ENCODE measurements at places on chromosomes 12 and 14.

DNA sequence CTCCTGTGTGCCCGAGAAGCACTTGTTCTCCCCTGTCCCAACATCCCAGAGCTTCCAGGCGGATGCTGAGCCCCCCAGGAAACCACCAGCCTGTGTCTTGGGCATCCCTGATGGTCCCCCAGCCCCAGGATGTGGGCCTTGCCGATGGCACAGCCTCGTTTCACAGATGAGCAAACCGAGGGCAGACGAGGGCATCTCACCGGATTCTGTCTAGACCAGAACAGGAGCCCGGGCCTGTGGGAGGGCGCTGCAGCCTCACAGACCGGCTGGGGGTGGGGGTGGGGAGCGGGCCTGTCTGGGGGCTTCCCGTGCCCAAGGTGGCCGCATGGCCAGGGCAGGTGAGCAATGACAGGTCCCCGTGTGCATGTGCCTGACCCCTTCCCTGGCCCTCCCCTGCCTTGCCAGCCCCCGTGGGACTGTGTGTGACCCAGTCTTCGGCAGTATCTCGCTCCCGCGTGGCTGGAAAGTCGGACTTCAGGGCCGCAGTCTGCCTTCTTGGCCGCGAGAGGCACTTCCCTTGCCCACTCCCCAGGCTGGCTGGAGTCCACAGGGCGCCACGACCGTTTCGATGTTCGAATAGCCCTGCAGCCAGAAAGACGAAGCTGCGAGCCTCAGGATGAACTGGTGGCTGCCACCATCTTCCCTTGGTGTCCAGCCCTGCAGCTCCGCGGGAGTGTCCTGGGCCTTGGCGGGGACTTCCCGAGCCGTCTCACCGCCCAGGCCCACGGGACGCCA, 8.9 kb downstream of the RFLNA start:
- no peak for DNase-seq

- DNase-seq, result no peak
These were observed 196.2 kb downstream of the CACNA1C start for GRCh38 chr12:2248901-2249381.

DNA sequence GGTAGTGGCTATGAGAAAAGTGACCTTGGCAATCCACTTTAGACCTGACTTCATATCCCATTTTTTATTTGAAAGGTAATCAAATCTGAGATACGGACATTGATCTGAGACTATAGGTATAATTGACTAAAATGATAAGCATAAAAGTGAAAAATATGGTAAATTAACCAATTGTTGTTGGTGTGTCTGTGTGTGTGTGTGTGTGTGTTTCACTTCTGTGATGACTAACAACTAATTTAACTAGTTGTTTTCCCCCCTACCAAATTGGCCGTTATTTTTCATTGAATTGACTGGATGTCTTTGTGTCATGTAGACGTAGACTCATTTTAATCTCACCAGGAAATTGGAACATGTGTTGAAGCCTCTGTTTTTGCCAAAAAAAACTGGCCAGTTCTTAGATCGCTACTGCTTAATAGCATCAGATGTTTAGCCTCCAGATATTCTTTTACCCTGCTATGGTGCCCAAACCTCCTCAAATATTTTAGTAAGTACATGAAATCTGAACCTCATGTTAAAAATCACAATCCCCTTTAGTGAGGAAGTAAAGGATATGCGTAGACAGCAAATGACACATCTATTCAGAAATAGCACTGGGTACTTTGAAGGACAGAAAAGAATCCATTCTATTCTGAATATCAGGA, 395.0 kb downstream of the EGLN3 start:
- no peak for DNase-seq

DNA sequence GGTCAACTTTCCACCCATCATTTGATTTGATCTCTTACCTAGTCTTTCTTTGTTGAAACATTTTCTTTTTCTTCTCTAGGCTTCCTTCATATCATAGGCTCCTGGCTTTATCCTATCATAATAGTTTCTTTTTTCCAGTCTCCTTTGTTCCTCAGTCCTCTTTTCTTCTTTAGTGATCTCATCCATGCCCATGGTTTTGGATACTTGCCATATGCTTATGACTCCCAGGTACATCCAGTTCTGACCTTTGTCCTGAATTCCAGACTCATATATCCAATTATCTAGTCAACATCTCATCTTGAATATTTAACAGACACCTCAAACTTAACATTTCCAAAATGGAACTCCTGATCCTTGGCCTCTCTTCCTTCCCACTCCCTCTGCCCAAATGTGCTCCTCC, 36.1 kb upstream of the KRAS start:
- DNase-seq, result no peak

DNA sequence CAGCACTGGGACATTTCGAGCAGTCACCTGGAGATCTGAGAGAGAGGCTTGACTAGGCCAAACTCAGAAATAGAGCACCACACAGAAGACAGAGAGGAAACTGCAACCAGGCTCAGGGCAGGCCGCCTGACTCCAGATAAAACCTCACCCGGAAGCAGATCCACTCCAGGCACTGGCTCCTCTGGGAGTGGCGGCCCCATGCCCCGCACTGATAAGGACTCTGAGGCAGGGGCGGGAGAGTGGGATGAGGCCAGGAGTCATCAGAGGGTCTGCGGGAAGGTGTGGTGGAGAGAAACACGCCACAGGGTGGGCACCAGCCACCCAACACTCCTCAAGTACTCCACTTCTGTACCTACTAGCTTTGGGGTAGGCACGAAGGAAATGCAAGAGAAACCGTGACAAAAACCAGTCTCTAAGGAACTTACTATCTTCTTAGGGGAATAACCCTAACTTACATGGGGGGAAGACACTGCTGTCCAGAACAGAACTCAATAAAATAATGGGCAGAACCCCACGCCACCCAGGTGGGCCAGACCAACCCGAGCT, 71.3 kb downstream of the CHGA start:
- DNase-seq, result no peak

DNA sequence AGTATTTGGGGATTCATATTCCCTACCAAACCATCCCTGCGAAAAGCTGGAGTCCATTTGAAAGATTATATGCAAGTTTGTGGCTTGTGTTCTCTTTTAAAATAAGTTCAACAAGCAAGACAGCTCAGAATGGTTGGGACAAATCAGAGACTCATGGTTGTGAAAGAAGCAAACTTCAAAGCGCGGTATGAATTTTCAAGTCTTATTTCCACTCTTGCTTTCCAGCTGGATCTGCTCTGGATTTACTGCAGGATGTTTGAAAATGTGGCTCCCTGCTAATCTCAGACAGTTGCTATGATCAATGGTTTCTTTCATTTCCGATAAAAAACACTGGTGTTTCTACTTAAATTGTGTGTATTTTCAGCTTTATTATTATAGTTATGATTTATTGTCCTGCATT, 477.5 kb downstream of the RAD51B start:
- no peak for DNase-seq

DNA sequence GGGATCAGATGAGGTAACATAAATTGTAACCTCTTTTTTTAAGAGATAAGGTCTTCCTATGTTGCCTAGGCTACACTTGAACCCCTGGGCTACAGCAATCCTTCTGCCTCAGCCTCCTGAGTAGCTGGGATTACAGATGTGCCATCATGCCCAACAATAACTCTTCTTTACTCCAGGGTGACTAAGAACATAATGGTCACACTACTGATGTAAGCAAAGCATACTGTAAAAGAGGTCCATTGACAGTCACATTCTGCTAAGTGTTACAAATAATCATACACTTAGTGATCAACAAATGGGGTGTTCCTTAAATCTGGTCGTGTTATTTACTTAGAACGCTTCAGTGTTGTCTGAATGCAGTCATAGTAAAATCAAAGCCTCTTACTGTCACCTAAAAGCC, 68.9 kb downstream of the EPS8 start:
- DNase-seq, result no peak

- DNase-seq, result no peak
These were observed 45.9 kb downstream of the ISCA2 start for GRCh38 chr14:74539503-74539902.

- DNase-seq, result no peak
These were observed 848.6 kb upstream of the LRFN5 start for GRCh38 chr14:40758076-40758475.

- no peak for DNase-seq
These were observed 422.6 kb downstream of the ATP23 start for GRCh38 chr12:58363971-58364370.

DNA sequence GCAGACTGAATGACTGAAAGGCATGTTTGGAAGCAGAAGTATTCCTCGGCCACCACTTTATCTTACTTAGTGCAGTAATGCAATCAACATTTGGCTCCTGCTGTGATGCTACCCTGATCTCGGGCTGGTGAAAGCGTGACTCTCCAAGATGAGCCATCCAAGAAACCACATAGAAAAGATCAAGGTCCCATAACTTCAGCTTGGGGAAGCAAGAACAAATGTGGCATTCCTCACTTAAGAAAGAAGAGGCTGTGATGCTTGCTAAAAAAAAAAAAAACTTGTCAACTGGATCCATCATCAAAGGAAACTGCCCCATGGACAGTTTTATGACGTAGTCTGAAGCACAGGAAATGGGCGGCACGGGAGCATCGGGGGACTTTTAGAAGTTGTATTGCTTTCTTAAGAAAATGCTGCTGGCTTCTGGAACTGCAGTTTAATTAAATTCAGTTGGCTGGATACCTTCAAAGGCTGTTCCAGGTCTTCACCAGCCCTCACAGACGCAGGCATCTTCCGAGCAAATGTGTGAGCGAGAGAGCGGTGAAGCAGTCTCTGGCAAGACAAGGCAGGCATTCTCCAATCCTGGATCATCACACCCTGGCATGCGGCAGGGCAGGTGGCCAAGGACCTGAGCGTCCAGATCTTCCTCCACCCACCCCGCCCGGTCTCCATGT, 38.2 kb upstream of the MAP1LC3B2 start:
- DNase-seq, result no peak

DNA sequence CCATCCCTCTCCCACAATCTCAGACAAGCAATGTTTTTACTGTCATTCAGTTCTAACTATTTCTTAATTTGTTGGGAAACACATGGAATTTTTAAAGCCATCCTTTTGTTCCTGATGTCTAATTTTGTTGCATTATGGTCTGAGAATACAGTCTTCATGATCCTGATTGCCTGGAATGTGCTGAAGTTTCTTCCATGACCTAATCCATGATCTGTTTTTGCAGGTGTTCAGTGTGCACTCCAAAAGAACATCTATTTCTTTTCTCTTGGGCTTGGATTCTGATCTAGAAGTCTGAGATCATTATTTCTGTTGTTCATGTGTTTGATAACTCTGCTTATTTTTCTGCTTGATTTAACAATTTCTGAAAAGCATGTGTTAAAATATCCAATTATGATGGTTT, 43.2 kb upstream of the PHC1 start:
- no peak for DNase-seq

DNA sequence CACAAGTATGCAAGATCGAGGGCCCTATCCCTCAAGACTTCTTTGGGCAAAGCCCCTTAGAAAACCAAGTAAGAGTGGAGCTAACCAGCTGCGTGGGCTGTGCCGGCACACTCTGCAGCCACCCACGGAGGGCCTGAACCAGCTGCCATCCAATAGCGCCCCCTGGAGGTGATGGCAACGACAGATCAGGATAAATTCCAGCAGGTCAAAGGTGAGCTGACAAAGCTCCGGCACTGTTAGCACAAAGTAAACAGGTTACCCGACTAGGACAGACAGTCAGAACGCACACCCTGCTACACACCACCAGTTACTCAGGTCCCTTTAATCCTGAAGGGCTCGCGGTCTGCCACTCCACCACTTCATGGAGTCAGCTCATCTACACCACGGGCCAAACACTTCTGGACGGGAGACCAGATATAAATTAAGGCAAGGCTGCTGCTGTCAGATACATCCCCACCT, 4.9 kb downstream of the ZBTB39 start:
- no peak for DNase-seq

All from NCI-H2171 (cell line).